Left ventricle myocardium superior (tissue), 1 donor: ENCODE measurements at places on chromosomes 12 and 14.
A peak's percentile ranks its signal among the peaks of the same experiment; 100 is the strongest.

DNA sequence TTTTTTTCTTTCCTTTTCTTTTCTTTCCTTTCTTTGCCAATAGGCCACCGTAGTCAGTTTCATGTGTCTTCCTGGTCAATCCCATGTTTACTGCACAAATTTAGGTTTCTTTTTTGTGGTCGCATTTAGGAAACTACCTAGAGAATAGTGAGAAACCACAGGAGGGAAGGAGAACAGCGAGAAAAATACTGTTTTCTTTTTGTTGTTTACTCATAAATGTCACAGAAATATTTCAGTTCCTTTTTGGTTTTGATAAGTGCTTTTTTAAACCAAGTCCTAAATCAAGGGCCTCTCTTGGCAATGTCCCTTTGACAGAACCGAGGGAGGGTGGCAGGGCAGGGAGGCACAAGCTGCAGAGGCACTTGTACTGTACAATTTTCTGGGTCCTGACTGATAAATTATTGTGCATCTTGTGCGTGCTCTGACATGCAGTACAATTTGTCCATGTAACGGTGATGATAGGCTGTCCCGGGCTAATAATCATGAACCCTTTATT, 326.1 kb downstream of the CACNA1C start:
- DNase-seq = no peak

DNA sequence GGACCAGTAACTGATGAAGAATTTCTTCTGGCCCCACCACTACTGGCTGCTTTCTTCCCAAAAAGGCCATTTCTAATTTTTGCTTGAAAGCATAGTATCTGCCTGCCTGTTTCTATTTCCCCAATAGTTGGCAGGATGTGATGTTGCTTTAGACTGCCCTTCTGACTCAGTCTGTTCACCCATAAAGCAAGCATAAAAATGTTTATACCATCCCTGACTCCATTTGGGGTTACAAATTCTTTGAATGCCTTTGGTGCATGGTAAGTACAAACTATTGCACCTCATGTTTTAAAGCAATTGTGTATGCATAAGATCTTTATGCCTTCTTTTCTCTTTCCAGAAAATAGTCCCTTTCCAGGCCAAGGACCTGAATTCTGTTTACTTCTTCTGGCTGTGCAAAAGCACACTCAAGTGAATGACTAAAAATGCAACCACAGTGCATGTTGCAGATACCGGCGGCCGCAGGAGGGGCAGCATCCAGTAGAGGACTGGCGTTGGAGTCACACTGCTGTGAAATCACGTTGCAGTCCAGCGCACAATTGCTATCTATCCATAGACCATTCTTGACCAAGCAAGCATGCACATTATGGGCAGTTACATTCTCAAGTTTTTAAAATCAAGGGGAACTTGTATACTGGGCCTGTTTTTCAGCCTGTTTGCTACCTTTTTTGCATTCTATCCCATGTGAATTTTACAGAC, 82.4 kb downstream of the SLC5A8 start:
- DNase-seq = no peak

- DNase-seq = no peak
Measured at GRCh38 chr14:28690029-28690692, 76.4 kb upstream of the FOXG1 start.

- peak; percentile 77 for DNase-seq
Measured at GRCh38 chr14:103688906-103689902, 26.0 kb downstream of the XRCC3 start.

GRCh38 chr14:95784137-95784536, 70.2 kb upstream of the TCL1A start:
- no peak for DNase-seq

GRCh38 chr14:67345583-67345982, 14.0 kb downstream of the ATP6V1D start:
- no peak for DNase-seq
